Activated T-cell treated with anti-CD3 and anti-CD28 coated beads, Interleukin-2, amount 50 U/mL, for 4 hours (primary cell): ENCODE measurements at places on chromosomes 7 and 10. TPM values are rescaled to one million over a fixed set of nuclear protein-coding genes. Genes with fewer than 3 reads are reported as not detected.

YAE1 gene
- 9.2 TPM for total RNA-seq

PALD1 gene
- total RNA-seq, result 1.3 TPM

C7orf33 gene
- total RNA-seq, result not detected

MAT1A gene
- total RNA-seq, result 0.13 TPM

CCZ1B gene
- total RNA-seq, result 57.9 TPM

NIPSNAP2 gene
- total RNA-seq, result 39.7 TPM

NME8 gene
- not detected for total RNA-seq

MUC3A gene
- total RNA-seq, result 0.16 TPM

ARMC3 gene
- total RNA-seq, result not detected

SKIDA1 gene
- not detected for total RNA-seq

GPNMB gene
- 0.26 TPM for total RNA-seq

PHYHIPL gene
- total RNA-seq, result not detected

CCDC3 gene
- total RNA-seq, result 0.08 TPM

ERVW-1 gene
- total RNA-seq, result not detected

NXPH1 gene
- not detected for total RNA-seq

MRLN gene
- total RNA-seq, result not detected

GDF2 gene
- not detected for total RNA-seq

CDHR1 gene
- total RNA-seq, result 0.28 TPM

MACROH2A2 gene
- total RNA-seq, result 2.0 TPM

MDFIC gene
- 98.9 TPM for total RNA-seq

PAPSS2 gene
- total RNA-seq, result 0.41 TPM

ABCA13 gene
- not detected for total RNA-seq

ADCY1 gene
- total RNA-seq, result 0.26 TPM

HTR5A gene
- total RNA-seq, result not detected

ACSM6 gene
- total RNA-seq, result not detected

GIMAP2 gene
- total RNA-seq, result 19.7 TPM

RPP38 gene
- total RNA-seq, result 27.2 TPM

NODAL gene
- total RNA-seq, result not detected

PAPOLB gene
- total RNA-seq, result 0.05 TPM

LRRD1 gene
- total RNA-seq, result not detected

PDLIM1 gene
- 2.8 TPM for total RNA-seq

GHRHR gene
- not detected for total RNA-seq

CREB5 gene
- total RNA-seq, result 0.37 TPM

OPTN gene
- total RNA-seq, result 16.2 TPM

LOXL4 gene
- not detected for total RNA-seq

PTPRN2 gene
- 0.63 TPM for total RNA-seq

OR2A7 gene
- total RNA-seq, result 0.71 TPM

TSPAN12 gene
- total RNA-seq, result 0.20 TPM

C10orf53 gene
- not detected for total RNA-seq

TCAF1 gene
- total RNA-seq, result 2.7 TPM
